ENCODE measurements at places on chromosomes 13 and 19. TPM values are rescaled to one million over a fixed set of nuclear protein-coding genes. Genes with fewer than 3 reads are reported as not detected.

Gene TPTE2
- total RNA-seq, result not detected

Gene CASP14
- not detected for total RNA-seq

Gene MAG
- total RNA-seq, result 0.11 TPM

Gene METTL21C
- total RNA-seq, result not detected

Gene HRC
- total RNA-seq, result not detected

Data from activated naive CD8-positive, alpha-beta T cell treated with anti-CD3 and anti-CD28 coated beads, Interleukin-2, amount 10 ng/mL, durations not matched to agents 7 days and 5 days (primary cell).